ENCODE measurements at places on chromosomes 4 and X.
A peak's percentile ranks its signal among the peaks of the same experiment; 100 is the strongest.

DNA sequence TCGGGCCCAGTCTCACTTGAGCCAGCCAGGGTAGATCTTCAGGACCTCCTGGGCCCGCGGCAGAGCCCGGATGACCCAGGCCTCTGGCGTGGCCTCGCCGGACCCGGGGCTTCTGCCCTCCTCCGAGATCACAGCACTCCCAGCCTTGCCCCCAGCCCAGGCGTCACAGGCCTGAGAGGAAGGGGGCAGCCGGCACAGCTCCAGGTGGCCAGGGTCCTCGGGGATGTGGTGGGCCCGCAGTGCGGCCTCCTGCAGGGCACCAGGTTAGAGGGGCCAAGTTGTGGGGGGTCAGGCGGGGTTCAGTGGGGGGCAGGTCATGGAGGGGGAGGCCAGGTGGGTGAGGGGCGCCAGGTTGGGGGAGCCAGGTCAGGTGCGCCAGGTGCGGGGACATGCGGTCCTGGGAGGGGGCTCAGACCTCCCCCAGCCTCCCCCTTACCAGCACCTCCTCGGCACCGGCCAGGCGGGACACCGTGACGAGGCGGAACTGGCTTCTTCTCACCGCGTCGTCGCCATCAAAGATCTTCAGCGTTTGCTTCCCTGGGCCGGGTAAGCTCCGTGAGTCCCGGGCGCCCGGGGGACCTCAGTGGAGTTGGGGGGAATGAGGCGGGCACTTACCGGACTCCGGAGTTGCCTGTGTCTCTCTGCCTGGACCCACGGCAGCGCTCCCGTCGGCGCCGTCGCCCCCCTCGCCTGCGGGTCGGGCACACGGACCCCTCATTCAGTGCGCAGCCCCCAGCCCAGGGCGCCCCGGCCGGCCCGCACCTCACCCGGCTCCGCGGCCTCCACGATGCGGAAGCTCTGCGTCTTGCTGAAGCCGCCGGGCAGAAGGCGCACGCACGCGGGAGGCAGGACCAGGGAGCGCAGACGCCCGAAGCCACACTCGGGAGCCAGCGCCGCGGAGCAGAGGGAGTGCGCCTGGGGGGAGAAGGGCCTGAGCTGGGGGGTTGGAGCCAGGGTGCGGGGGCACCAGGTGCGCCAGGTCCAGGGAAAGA lies 6.0 kb downstream of the DGKQ start:
- DNase-seq = no peak

DNA sequence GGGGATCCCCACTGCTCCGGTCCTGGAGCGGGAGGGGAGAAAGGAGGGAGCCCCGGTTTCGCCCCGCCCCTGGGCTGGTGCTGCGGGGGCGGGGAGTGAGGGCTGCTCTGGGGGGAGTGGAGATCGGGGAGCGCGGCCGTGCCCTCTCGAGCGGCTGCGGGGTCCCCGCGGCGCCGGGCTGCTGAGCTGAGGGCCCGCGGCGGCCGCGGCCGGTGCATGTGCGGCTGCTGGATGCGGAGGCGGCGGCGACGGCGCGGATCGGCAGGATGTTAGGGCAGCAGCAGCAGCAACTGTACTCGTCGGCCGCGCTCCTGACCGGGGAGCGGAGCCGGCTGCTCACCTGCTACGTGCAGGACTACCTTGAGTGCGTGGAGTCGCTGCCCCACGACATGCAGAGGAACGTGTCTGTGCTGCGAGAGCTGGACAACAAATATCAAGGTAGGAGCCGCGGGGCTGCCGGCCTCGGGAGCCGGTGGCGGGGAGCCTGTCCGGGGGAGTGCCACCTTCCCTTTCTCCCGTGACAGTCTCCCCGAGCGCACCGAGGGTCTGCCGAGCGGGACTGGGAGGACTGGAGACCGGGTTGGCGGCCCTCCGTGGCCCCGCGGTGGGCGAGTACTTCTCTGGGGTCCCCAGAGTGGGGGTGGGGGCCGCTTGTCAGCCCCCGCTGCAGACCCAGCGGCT lies at the start of gene ING2:
Gene ING2 (plus strand): TSS at position 129 of the 681 bp plus-strand sequence. CDS start 138 bp downstream, at position 267.
- peak; percentile 54 for DNase-seq

DNA sequence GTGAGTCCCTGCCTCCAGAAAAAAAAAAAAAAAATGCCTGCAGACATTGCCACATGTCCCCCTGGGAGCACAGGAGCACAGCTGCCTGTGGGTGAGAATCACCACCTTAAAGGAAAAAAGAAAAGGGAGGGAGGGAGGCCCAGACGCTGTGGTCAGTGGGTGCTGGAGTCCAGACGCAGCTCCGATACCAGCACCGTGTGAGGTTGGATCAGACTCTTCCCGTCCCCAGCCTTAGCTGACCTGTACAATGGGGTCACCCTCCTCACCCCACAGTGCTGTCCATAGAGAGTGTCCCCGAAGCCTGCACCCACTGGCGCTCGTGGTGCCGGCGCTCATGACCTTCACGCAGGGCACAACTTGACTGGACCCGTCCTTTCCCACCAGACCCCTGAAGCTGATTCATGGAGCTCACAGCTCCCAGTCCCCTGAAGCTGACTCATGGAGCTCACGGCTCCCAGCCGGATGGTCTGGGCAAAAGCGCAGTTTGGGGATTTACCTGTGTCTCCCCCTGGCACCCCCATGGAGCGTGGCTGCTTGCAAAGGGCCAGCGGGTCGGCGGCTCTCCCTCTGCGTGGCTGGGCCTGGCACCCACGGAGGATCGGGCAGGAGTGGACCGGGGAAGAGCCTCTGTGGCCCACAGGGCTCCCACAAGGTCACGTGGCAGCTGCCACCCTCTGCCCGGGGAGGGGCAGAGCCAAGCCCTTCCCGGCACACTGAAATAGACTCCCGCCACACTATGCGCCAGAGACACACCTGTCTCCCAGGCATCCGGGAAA lies 31.4 kb downstream of the ABLIM2 start:
- DNase-seq = no peak

DNA sequence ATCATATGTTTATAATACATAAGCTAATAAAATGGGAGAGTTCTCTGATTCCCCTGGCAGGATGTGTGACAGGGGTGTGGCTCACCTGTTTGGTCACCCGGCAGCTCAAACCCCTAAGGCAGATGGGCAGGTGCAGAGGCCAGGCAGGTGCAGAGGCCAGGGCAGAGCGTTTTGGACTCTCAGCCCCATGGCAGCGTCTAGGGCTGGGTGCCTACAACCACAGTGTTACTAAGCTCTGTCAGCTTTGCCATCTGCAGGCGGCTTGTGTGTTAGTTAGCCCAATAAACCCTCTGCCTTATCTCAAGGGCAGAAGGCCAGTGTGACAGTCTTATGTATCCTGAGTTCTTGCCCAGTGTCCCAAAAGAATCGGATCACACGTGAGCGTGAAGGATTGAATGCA lies 54.0 kb upstream of the UGT2B15 start:
- no peak for DNase-seq

DNA sequence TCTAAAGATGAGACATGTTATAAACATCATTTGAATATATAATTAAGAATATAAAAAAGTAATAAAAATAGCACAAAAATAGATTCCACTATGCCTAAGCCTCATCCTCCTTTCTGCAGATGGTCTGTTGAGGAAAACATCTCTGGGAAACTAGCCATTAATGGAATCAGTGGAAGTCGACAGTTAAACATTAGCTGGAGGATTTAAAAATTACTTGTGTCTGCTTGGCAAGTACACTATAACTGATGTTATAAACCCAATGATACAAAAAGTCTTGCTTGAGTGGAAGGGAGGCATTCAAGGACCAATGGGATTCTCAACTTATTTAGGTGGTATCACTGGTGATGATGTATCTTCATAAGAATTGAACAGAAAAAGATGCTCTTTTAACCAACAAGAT lies 1598.3 kb downstream of the PCDH18 start:
- no peak for DNase-seq

DNA sequence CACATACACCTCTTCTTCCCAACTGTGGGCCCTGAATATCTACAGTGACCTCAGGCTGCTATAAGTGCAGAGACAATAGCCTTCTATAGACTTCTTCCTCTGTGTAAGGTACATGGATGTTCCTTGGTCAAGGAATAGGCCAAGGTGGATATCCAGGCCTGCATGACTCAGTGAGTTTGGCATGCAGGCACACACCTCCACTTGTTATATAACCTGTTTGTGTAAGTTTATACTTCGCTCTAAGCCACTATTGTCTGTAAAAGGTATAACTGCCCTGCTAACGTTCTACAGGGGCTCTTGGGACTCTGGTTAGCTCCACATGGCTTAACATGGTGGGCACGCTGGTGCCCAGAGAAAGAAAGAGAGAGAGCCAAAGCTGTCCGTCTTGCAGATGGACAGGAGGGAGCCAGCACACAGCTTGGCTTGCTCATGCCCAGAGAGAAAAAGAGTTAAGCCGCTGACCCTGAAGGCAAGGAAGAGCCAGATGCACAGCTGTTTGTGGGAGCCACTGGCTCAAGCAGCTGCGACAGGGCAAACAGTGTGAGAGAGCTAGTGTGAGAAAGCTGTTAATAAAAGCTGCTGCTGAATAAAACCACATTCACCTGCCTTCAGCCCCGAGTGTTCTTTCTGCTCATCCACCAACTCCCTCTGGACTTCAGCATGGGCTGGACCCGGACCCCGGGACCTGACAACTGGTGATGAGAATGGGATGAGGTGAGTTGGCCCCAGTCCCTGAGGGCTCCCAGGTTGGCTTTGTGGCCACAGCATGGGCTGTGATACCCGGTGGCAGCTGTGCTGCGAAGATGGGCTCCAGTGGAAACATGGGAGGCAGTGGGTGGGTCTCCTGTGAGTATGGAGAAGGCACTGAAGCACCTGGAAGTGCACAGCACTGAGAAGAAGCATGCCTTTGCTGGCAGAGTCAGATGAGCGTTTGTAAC lies 44.5 kb upstream of the ZBTB33 start:
- no peak for DNase-seq

DNA sequence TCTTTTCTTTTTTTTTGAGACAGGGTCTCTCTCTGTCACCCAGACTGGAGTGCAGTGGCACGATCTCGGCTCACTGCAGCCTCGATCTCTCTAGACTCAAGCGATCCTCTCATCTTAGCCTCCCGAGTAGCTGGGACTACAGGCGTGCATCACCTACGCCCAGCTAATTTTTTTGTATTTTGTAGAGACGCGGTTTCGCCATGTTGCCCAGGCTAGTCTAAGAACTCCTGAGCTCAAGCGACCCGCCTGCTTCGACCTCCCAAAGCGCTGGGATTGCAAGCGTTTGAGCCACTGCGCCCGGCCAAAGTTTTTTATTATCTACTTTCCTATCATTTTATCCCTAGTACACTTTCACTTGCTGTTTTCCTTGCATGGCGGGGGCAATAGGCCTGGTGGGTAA lies 1.4 kb downstream of the UBA6 start:
- no peak for DNase-seq

GRCh38 chr4:99024481-99025275 lies 29.2 kb downstream of the METAP1 start:
- no peak for DNase-seq

DNA sequence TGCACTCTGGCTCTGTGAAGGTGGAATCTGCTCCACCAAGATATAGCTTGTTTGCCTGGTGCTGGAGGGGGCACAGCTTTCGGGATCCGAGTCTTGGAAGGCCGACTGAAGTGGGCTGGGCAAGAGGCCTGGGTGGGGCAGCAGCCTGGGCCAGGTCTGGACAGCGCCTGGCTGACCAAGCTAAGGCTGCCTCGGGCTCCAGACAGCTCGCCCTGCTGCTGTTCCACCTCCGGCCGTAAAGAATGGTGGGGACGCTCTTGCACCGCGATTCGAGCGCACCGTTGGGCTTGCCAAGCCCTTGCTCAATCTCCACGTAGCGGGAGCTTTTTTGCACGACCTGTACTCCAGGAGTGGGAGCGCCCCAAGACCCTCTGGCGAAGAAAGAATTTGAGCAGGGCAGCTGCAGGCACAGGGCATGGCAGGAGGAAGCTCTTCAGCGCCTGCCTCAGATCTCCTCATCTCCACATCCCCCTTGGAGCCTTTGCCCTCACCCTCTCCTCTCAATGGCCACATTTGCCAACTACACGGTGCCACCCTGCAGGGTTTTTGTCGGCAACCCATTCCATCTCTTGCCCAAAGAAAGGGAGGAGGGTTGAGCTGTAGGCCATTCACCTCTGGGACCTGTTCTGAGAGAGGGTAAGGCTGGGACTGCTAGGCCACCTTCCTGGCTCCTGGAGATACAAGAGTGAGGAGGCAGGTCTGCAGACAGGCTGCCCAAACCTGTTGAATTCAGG lies 18.9 kb downstream of the CNGA2 start:
- DNase-seq = peak; percentile 12

DNA sequence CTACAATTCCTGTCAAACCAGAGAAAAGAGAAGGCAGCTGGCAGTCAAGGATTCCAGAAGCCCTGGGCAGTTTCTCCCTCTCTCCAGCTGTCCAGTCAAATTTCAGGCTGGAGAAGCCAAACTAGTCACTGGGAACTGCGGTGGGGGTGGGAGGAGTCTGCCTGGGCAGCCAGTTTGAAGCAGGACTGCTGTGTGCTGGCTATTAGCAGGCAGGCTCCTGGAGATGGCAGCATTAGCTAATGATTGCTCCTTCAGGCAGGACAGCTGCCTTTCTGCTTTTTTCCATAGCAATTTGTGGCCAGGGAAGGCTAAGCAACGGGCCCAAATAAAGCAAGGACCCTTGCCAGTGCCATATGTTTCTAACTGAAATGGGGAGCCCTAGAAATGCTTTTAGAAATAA lies 44.7 kb upstream of the FGF13 start:
- DNase-seq = no peak

DNA sequence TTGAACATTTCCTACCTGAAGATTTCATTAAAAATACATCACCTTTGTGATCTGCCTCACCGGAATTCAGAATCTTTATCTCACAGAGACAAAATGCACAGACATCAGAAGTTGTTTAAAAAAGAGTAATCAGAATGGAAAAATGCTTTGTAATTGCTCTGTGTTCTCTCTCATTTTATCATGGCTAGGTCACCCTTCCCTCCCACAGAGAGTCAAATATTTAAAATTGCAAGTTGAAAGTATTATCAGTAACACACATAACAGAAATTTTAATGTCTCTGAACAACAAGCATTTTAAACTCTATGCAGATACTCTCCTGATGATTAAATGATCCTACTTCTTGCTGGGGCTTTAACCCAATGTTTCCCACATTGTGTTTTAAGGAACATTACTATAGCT lies 362.0 kb downstream of the CBLL2 start:
- no peak for DNase-seq

- DNase-seq = no peak
These were observed 158.4 kb downstream of the RAB28 start for GRCh38 chr4:13325744-13326143.

- DNase-seq = no peak
These were observed 105.8 kb downstream of the FAT4 start for GRCh38 chr4:125420526-125420925.
